ENCODE measurements at places on chromosomes 1 and 21. TPM values are rescaled to one million over a fixed set of nuclear protein-coding genes. Genes with fewer than 3 reads are reported as not detected.

The MIGA1 gene
- total RNA-seq = 20.8 TPM

The REN gene
- not detected for total RNA-seq

The PODN gene
- 0.22 TPM for total RNA-seq

The MEX3A gene
- 3.4 TPM for total RNA-seq

The HSF2BP gene
- 0.44 TPM for total RNA-seq

The MAST2 gene
- total RNA-seq = 8.5 TPM

The SLAMF7 gene
- not detected for total RNA-seq

The SPRR2G gene
- not detected for total RNA-seq

The CYP4X1 gene
- total RNA-seq = 0.87 TPM

The SERTAD4 gene
- 0.22 TPM for total RNA-seq

The NUF2 gene
- 1.6 TPM for total RNA-seq

Data from lung microvascular endothelial cell (primary cell).